ENCODE measurements at places on chromosomes 5 and 9. TPM values are rescaled to one million over a fixed set of nuclear protein-coding genes. Genes with fewer than 3 reads are reported as not detected.

GRCh38 chr9:114200721-114201300 lies 45.5 kb downstream of the COL27A1 start:
- H3K36me3 ChIP-seq, result no peaks in the 10 kb centered on the region
- H3K4me1 ChIP-seq, result peaks cover 2% of the 10 kb centered on the region
- H3K4me3 ChIP-seq, result no peak overlapping the region
- no peak for DNase-seq

GRCh38 chr5:179257176-179257682 lies 88.0 kb downstream of the ADAMTS2 start:
- H3K36me3 ChIP-seq, result peaks cover 6% of the 10 kb centered on the region
- no peak for DNase-seq
- H3K4me1 ChIP-seq, result peaks cover 23% of the 10 kb centered on the region

GRCh38 chr5:58753446-58753845 lies 170.6 kb downstream of the RAB3C start:
- no peaks in the 10 kb centered on the region for H3K4me1 ChIP-seq
- no peak overlapping the region for H3K27ac ChIP-seq
- no peaks in the 10 kb centered on the region for H3K27me3 ChIP-seq
- no peaks in the 10 kb centered on the region for H3K36me3 ChIP-seq

DNA sequence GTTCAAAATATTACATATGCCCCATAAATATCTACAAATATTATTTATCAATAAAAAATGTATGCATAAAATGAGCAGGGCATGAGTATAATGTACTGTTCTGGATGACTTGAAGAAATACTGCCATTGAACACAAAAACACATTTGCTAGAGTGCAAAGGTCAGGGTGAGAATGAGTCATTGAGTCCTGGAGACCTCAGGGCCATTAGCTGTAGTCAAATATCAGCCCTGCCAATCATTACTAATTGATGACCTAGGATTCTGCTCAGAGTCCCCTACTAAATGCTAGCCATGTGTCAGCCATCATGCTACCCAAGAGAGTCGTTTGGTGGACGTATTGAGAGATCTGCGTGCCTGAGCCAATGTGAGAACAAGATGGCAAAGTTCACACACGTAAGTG lies 80.3 kb upstream of the FAM169A start:
- no peaks in the 10 kb centered on the region for H3K36me3 ChIP-seq
- no peaks in the 10 kb centered on the region for H3K27me3 ChIP-seq
- no peak overlapping the region for H3K27ac ChIP-seq
- DNase-seq, result no peak
- H3K4me1 ChIP-seq, result peaks cover 25% of the 10 kb centered on the region
- no peak overlapping the region for H3K4me3 ChIP-seq

DNA sequence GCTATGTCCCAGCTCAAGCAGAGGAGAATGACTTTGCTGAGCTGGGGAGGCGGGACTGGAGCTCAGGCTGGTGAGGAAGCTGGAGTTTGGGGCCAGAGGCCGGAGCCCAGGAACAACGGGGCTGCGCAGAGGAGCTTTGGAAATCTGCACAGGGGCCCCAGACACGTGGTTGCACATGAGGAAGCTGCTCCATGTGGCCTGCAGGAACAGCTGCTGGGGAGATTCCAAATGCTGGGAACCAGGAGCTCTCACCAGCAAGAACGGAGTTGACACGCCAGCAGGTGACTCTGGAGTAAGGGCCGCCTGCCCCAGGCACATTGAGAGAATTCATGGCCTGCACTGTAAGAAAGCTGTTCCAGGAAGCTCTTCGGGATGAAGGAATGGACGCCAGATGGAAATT lies 91.0 kb downstream of the OLFM1 start:
- no peaks in the 10 kb centered on the region for H3K4me1 ChIP-seq
- H3K36me3 ChIP-seq, result no peaks in the 10 kb centered on the region
- no peaks in the 10 kb centered on the region for H3K27me3 ChIP-seq
- H3K27ac ChIP-seq, result no peak overlapping the region
- DNase-seq, result no peak

DNA sequence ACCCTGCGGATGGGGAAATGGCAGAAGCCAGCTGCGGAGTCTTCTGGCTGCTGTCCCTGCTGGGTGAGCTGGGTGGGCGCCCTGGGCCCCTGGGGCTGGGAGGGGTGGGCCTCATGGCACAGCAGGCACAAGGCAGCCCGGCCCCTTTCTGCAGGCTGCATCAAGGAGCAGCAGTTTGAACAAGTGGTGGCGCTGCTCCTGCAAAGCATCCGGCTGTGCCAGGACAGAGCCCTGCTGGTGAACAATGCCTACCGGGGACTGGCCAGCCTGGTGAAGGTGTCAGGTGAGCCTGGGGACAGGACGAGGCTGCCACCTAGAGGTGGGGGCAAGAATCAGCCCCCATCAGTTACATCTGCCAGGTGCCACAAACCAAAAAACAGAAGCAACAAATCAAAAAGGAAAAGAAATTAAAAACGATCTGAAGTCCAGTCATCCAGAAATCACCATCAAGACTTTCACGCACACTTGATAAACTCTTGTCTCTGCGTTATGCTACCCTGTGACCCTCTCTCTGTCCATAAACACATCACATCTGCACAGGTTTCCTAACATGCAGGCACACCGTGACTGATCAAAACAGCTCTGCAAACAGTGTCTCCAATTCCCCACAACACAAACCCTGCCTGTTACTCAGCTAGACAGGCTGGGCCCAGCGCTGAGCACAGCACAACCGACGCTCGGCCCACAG lies 13.9 kb downstream of the REXO4 start:
- H3K27me3 ChIP-seq, result no peaks in the 10 kb centered on the region
- no peak for DNase-seq
- peaks cover 2% of the 10 kb centered on the region for H3K4me1 ChIP-seq
- no peak overlapping the region for H3K27ac ChIP-seq
- H3K4me3 ChIP-seq, result no peak overlapping the region

DNA sequence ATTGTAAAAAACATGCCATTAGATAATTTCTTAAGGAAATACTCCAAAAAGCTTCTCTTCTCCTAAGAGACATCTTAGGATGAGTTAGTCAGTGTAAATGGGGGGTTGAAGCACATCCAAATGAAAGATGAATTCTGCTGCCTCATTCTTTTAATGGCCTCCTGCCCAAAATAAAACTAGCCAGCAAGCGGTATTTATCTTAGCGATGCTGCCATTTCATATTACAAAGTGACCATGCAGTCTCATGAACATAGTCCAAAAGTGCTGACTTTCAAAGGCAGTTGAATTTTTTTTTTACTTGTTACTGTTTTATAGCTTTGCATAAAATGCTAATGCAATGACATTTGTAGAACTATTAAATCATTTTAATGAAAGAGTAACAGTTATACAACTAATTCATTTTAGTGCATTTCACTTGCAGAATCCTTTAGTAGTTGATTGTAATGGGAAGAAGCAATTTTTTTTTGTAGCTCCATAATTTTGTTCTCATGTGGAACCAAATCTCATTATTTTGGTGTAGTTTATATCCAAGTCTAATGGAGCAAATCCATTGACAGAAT lies 151.5 kb downstream of the CAVIN4 start:
- no peak overlapping the region for H3K4me3 ChIP-seq
- H3K36me3 ChIP-seq, result no peaks in the 10 kb centered on the region
- H3K4me1 ChIP-seq, result no peaks in the 10 kb centered on the region
- no peak overlapping the region for H3K27ac ChIP-seq
- no peak for DNase-seq

DNA sequence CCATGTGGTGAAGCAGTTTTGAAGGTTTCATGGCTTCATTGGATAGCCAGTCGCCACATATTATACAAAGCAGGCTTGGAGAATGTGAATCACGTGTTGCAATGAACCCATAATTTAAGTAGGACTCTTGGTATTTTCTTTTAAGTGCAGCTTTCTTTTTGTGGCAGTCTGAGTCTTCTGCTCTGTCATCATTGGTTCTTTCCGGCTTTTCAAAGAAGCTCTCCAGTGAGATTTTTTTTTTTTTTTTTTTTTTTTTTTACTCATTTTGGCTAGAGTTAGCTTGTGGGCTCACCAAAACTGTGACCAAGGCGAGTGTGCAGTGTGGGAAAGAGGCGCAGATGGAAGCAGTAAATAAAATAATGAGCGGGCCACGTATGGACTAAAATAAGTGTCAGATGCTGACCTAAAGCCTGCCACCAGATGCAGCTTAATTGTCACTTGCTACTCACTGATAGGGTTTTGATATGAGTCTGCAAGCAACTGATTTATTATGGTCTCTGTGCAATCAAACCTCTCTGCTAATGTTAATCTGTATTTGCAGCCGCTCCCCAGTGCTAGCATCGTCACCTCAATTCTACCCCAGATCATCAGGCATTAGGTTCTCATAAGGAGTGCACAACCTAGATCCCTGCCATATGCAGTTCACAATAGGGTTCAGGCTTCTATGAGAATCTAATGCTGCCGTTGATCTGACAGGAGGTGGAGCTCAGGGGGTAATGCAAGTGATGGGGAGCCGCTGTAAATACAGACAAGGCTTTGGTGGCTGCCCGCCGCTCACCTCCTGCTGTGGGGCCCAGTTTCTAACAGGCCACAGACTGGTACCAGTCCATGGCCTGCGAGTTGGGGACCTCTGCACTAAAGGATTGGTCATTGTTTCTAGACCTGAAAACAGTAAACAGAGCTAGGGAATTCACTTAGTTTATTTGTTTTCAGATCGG lies 45.5 kb upstream of the LARP1 start:
- no peaks in the 10 kb centered on the region for H3K36me3 ChIP-seq
- H3K27ac ChIP-seq, result no peak overlapping the region
- no peaks in the 10 kb centered on the region for H3K27me3 ChIP-seq
- no peak for DNase-seq
- H3K4me1 ChIP-seq, result peaks cover 10% of the 10 kb centered on the region

GRCh38 chr9:100579665-100580064 lies 1.8 kb downstream of the CAVIN4 start:
- peak; percentile 73 for DNase-seq
- H3K27me3 ChIP-seq, result no peaks in the 10 kb centered on the region
- H3K27ac ChIP-seq, result no peak overlapping the region
- H3K36me3 ChIP-seq, result no peaks in the 10 kb centered on the region

DNA sequence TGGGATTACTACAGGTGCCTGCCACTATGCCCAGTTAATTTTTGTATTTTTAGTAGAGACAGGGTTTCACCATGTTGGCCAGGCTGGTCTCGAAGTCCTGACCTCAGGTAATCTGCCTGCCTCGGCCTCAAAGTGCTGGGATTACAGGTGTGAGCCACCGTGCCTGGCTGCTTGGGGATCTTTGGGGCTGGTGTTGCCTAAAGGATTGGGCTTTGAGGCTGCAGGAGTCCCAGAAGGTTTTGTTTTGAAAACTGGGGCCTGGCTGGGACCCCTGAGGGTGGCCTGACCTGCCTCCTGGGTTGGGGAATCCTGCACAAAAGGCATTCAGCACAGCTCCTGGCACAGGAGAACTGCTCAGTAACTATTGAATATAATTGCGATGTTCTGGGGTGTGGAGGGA lies 25.1 kb upstream of the SHB start:
- no peak overlapping the region for H3K27ac ChIP-seq
- no peaks in the 10 kb centered on the region for H3K4me1 ChIP-seq
- no peak overlapping the region for H3K4me3 ChIP-seq
- DNase-seq, result no peak
- H3K36me3 ChIP-seq, result no peaks in the 10 kb centered on the region
- no peaks in the 10 kb centered on the region for H3K27me3 ChIP-seq

GRCh38 chr9:135928731-135929655 lies 21.6 kb upstream of the CAMSAP1 start:
- no peaks in the 10 kb centered on the region for H3K4me1 ChIP-seq
- no peak overlapping the region for H3K4me3 ChIP-seq
- no peak for DNase-seq

- H3K4me1 ChIP-seq, result no peaks in the 10 kb centered on the region
- no peaks in the 10 kb centered on the region for H3K36me3 ChIP-seq
- no peaks in the 10 kb centered on the region for H3K27me3 ChIP-seq
- DNase-seq, result no peak
Measured at GRCh38 chr9:89632192-89632733, 27.5 kb downstream of the GADD45G start.

DNA sequence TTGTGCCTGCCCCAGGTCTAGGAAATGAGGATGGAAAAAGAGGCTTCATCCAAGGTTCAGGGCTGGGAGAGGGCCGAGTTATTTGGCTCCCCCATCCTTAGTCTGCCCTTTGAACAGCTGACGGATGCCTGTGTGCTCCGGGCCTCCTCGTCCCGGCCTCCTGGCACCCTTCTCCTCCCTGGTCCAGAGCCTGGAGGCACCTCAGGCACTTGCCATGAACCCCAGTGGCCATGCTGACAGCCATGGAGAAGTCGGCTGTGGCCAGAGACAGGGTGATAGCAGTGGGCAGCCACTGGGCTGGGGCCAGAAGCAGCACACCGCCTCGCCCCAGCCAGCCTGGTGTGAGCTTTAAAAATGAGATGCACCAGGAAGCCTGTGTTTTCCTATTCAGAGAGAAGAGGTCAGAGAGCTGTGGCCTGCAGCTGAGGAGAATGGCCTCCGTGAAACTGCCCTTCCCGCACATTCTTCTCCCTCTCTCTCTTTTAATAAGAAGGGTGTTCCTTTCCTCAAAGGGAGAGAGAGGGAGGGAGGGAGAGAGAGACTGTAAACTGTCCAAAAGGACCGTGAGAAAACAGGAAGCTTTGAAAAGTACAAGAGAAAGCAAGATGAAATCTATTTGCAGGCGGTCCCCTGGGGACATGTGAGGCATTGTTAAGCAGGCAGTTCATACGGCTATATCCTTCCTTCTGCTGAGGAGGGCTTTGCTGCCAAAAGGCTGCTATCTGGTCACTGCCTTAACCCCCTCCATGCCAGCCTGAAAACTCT lies 55.3 kb downstream of the ZNF366 start:
- DNase-seq, result peak; percentile 72
- H3K27ac ChIP-seq, result peak overlapping the region; percentile 61
- no peaks in the 10 kb centered on the region for H3K36me3 ChIP-seq
- H3K4me1 ChIP-seq, result peaks cover 19% of the 10 kb centered on the region
- H3K4me3 ChIP-seq, result no peak overlapping the region
- H3K27me3 ChIP-seq, result no peaks in the 10 kb centered on the region

- no peaks in the 10 kb centered on the region for H3K27me3 ChIP-seq
- H3K36me3 ChIP-seq, result no peaks in the 10 kb centered on the region
- no peaks in the 10 kb centered on the region for H3K4me1 ChIP-seq
- no peak overlapping the region for H3K27ac ChIP-seq
- no peak overlapping the region for H3K4me3 ChIP-seq
Measured at GRCh38 chr9:71431931-71432330, 310.5 kb upstream of the TRPM3 start.

GRCh38 chr5:100790951-100791350 lies 112.1 kb downstream of the ST8SIA4 start:
- H3K36me3 ChIP-seq, result no peaks in the 10 kb centered on the region
- H3K4me3 ChIP-seq, result no peak overlapping the region
- no peaks in the 10 kb centered on the region for H3K4me1 ChIP-seq
- no peak overlapping the region for H3K27ac ChIP-seq

SLF1 gene
- 5.4 TPM for total RNA-seq

LCN1 gene
- total RNA-seq, result not detected

MEF2C gene
- 12.2 TPM for total RNA-seq

FCN1 gene
- not detected for total RNA-seq

IQGAP2 gene
- 7.9 TPM for total RNA-seq

FGD3 gene
- not detected for total RNA-seq

PCDHA1 gene
- total RNA-seq, result under 0.01 TPM

PPP2R2B gene
- total RNA-seq, result 1.5 TPM

EGFLAM gene
- total RNA-seq, result 0.33 TPM

RNF145 gene
- total RNA-seq, result 57.8 TPM

GNAQ gene
- 30.4 TPM for total RNA-seq

NEURL1B gene
- total RNA-seq, result 6.1 TPM

PSIP1 gene
- total RNA-seq, result 65.2 TPM

SAPCD2 gene
- 0.26 TPM for total RNA-seq

WNT8A gene
- not detected for total RNA-seq
